B cell (primary cell): ENCODE measurements at places on chromosomes 11 and 22. TPM values are rescaled to one million over a fixed set of nuclear protein-coding genes. Genes with fewer than 3 reads are reported as not detected.

DNA sequence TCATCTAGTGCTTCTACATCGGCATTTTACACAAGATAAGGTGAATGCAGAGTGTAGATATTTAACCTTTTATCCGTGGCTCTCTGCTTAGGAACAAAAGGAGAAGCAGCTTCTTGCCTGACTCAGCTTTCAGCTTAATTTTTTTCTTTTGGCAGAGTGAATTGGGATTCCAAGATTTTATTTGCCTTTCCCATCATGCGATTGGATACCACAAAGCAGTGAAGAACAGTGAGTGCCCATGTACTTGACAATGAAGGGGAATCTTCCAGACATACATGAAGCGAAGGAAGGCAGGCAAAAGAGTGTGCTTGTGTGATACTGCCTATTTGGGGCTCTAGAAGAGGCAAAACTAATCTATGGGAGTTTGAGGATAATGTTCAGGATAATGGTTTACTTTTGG, 17.0 kb upstream of the CHKA start:
- H3K27me3 ChIP-seq: no peaks in the 10 kb centered on the region
- no peaks in the 10 kb centered on the region for H3K36me3 ChIP-seq
- no peak for DNase-seq
- H3K4me3 ChIP-seq: no peak overlapping the region
- no peak overlapping the region for H3K27ac ChIP-seq

Gene DRICH1
- polyA plus RNA-seq: 0.37 and 2.1 TPM in 2 replicates

Gene MRGPRX2
- not detected in 2 replicates for polyA plus RNA-seq

DNA sequence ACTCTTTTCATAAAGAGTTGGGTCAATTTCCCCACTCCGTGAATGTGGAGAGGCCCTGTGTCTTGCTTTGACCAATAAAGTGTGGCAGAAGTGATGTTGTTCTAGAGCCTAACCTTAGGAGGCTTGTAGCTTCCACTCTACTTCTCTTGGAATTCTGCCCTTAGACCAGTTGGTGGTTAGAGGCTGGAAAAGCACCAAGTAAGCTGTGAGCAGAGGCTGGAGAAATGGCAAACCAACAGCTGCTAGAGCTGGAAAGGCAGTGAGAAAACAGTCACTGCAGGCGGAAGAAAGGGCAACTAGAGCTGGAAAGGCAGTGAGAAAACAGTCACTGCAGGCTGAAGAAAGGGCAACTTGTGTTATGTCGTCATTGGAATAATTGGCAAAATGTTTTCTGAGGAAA, 29.8 kb upstream of the MSANTD2 start:
- no peaks in the 10 kb centered on the region for H3K27me3 ChIP-seq
- H3K27ac ChIP-seq: no peak overlapping the region
- H3K4me1 ChIP-seq: no peaks in the 10 kb centered on the region
- no peak overlapping the region for H3K4me3 ChIP-seq
- no peak for DNase-seq

Gene KREMEN1
- 0.01 TPM in 1 of 2 replicates, not detected in the other for polyA plus RNA-seq
